ENCODE measurements at places on chromosomes 16 and 17. TPM values are rescaled to one million over a fixed set of nuclear protein-coding genes. Genes with fewer than 3 reads are reported as not detected.

- H3K27me3 ChIP-seq, result no peaks in the 10 kb centered on the region
- H3K4me1 ChIP-seq, result peaks cover 24% of the 10 kb centered on the region
- no peak overlapping the region for H3K4me3 ChIP-seq
- no peak overlapping the region for H3K27ac ChIP-seq
- H3K36me3 ChIP-seq, result no peaks in the 10 kb centered on the region
These were observed 346.6 kb downstream of the SNX29 start for GRCh38 chr16:12323007-12323758.

GRCh38 chr16:7227229-7227721 is 105.4 kb upstream of the RBFOX1 start:
- H3K4me1 ChIP-seq, result peaks cover 14% of the 10 kb centered on the region
- no peaks in the 10 kb centered on the region for H3K36me3 ChIP-seq
- no peak overlapping the region for H3K27ac ChIP-seq
- no peaks in the 10 kb centered on the region for H3K27me3 ChIP-seq

The TMEM92 gene
- not detected for total RNA-seq

The RHBDL1 gene
- not detected for total RNA-seq

GRCh38 chr16:85729452-85730185 is 21.3 kb downstream of the C16orf74 start:
- no peaks in the 10 kb centered on the region for H3K36me3 ChIP-seq
- H3K27ac ChIP-seq, result no peak overlapping the region
- no peak for DNase-seq

Measured in thyroid gland (tissue), 4 donors.